ENCODE measurements at places on chromosomes 4 and X.

- no peak for DNase-seq
Observed at GRCh38 chrX:64908121-64908520, 68.1 kb downstream of the ZC4H2 start.

DNA sequence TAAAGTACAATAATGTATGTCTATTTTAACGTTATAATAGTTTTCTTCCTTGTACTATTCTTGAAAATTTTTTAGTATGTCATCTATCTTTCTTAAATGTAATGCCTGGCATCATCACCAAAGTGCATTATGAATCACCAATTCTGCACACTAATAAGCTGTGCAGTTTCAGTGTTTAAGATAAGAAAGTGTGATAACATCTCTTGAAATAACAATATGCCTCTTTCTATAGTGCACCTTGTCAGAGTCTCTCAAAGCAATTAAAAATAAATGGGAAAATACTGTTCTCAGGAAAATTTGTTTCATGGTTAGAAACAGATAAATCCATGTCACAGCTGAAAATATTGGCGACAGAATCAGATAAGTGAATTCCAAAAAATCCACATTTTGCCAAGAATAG is 457.4 kb upstream of the PCDH10 start:
- DNase-seq: no peak

- DNase-seq: no peak
Observed at GRCh38 chrX:118669435-118669834, 58.0 kb upstream of the IL13RA1 start.

DNA sequence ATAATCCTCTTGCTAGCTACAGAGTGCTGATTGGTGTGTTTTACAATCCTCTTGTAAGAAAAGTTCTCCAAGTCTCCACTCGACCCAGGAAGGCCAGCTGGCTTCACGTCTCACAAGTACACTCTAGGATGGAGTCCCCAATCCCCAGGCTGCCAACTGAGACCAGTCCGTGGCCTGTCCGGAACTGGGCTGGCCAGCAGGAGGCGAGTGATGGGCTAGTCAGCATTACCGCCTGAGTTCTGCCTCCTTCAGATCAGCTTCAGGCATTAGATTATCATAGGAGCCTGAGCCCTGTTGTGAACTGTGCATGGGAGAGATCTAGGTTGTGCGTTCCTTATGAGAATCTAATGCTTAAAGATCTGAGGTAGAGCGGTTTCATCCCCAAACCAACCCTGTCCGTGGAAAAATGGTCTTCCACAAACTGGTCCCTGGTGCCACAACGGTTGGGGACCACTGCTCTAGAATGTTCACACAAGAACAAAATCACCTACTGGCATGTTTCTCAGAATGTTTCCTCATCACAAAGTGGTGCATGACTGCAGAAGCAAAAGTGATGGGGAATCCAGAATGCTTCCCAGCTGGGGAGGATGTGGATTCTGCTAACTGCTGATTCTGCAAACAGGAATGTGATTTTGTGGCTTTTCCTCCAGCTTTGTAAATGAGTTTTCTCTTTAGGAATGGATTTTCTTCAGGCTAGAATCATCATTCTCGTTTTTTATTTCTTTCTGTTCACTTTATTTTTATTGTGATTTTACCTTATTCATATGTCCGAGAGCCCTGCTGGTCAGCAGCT is 40.9 kb downstream of the SEPTIN11 start:
- no peak for DNase-seq

- DNase-seq: no peak
Observed at GRCh38 chr4:10320130-10320529, 137.1 kb downstream of the ZNF518B start.

DNA sequence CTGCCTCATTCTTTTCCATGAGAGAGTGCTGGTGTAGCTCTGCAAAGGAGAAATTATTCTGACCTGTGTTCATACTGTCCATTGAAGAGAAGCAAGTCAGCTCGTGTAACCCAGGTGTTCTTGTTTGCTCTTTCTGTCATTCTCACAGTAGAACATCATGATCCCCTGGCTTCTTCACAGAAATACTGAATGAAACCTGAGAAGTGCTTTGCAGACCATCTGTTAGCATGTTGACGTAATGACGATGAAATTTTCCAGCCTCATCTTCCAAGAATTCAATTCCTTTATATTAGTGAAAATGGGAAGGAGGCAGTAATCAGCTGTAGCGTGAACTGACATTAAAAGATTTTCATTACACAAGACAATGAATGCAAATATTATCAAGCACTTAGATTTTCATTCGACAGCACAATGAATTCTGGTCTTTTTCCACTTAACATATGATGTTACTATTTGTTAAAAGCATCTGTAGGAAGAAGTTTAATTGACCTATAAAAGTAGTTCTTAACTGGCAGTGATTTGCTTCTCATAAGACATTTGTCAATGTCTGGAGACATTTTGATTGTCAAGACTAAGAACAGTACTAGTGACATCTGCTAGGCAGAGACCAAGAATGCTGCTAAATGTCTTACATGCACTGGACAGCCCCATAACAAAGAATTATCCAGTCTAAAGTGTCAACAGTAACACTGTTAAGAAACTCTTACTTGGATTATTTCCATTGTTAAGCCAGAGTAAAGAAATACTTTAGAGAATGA is 246.3 kb downstream of the BANK1 start:
- no peak for DNase-seq

GRCh38 chr4:158053086-158053485 is 119.7 kb downstream of the GASK1B start:
- DNase-seq: no peak

GRCh38 chrX:29299684-29300083 is 712.4 kb downstream of the IL1RAPL1 start:
- DNase-seq: no peak

- no peak for DNase-seq
Observed at GRCh38 chrX:106454991-106455390, 156.8 kb upstream of the RADX start.

- no peak for DNase-seq
Observed at GRCh38 chrX:116824785-116825184, 362.0 kb upstream of the CT83 start.

- no peak for DNase-seq
Observed at GRCh38 chr4:75950213-75950815, 9.5 kb upstream of the NAAA start.

DNA sequence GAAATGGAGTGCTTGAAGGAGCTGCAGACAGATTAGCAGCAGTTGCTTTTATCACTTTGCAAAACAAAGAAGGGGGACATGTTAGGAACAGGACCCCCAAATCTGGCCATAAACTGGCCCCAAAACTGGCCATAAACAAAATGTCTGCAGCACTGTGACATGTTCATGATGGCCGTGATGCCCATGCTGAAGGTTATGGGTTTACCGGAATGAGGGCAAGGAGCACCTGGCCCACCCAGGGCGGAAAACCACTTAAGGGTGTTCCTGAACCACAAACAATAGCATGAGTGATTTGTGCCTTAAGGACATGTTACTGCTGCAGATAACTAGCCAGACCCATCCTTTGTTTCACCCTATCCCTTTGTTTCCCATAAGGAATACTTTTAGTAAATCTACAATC is 79.6 kb upstream of the GC start:
- DNase-seq: no peak

DNA sequence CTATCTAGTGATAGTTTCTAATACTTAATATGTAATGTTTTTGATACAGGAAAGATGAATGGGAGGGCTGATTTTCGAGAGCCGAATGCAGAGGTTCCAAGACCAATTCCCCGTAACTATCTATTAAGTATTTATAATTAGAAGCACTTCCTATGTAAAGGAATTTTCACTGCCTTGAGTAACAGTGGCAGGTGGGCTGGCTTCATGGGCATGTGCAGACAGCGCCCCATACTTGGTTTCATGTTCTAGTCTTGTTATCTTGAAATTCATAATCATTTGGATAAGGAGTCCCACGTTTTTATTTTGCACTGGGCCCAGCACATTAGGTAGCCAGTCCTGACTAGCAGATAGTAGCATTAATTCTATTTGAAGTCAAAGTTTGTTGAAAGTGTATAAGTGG is 1.7 kb downstream of the OCIAD1 start:
- no peak for DNase-seq

- no peak for DNase-seq
Observed at GRCh38 chr4:129264008-129264657, 168.2 kb downstream of the C4orf33 start.

- no peak for DNase-seq
Observed at GRCh38 chr4:85637778-85638177, 162.8 kb downstream of the ARHGAP24 start.

DNA sequence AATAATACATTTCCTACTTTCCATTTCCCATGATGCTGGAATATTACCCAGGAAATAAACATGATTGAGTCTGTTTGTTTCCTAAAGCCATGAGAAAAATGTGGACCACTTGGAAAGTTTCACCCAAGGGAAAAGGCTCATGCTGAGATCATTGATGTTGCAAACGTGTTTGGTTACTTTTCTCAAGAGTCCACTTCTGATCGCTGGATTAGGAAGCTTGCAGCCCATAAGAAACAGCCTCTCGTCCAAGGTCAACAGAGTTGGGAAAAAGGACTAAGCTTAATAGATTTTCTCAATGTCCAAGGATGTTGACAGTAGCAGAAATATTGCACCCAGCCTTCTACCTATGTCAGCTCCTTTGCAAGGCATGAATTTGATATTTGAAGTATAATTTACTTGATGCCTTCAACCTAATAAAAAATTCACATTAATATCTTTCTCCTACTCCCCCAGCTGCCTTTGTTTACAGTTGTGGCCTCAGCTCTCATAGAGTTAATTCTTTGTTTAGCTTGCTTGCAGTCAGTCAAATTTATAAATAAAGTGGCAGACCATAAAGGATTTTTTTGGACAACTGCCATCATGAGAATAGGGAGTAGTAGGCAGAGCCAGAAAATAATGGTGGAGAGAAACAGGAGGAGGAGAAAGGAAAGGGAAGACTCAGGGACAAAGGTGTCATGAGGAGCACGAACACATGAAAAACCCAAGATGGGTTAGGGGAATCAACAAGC is 65.6 kb upstream of the BLTP1 start:
- DNase-seq: no peak

DNA sequence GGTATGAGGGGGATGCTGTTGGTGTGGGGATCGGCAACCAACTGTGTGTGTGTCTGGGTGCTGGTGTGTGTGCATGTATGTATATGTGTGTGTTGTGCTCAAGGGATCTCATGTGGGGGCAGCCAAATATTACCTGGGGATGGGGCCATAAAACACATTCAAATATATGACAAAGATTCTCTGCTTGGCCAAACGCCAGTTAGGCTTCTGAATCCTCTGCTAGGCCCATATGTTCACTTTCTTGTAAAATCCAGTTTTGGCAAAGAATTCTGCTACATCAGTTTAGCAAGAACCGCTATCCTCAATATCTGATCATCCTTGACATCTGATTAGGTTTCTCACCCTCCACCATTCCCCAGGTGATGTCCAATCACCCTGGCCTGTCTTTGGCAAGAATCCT is 106.6 kb downstream of the RASL11B start:
- no peak for DNase-seq

DNA sequence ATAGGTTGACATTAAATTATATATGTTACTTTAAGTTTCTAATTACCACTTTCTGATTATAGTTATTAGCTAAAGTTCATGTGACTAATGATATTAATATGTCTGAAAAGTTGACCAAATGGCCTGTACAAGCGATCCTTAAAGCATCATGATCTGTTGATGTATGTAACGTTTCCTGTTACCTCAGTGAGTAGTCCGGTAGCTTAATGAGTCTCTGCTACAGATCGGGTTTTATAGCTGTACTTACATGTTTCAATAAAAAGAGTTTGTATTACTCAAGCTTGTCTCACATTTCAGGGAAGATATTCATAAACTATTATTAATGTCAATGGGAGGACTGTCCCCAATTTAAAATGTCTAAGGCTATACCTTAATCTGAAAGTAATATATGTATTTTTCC is 246.3 kb downstream of the PPP3CA start:
- no peak for DNase-seq

DNA sequence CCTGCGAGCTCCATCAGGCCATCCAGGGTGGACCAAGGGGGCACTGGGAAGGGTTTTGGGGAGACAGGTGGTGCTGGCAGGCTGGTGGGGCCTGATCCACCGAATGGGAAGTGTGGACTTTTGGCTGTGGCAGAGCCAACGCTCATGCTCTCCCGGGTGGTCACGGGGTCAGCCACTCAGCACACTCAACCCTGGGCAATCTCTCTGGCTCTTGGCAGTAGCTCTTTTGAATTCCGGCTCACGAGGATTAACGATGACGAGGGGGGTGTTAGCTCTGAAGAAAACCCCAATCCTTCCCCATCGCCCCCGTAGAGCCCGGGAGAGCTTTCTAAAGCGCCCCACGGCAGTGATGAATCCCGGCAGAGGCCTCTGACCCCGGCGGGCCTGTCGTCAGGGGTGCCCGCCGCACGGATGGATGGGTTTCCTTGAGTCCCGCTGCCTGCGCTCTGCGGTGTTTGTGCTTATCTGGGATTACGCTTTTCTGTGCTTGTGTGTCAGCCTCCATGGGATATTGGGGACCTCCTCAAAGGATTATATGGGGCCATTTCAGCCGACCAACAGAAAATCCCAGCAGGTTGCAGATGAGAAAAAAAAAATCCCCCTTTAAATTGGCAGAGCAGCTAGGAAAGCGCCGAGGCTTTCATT is 156.8 kb upstream of the PSAPL1 start:
- DNase-seq: no peak

DNA sequence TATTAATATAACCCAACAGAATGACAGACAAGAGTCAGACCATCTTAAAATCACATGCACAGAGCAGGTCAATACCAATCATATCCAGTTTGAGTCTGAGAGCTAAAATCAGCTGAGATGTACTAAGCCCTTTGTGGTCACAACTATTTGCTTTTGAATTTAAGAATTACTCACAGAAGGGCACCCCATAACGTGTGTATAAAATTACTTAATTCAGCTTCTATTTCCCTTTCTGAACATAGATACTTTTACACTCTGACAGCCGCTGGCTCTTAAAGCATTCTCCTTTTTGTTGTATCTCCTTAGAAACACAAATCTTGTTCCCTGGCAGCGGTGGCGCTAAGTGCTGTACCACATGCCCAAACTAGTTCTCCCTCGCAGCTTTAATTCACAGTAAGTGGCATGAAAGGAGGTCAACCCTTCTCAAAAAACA is 14.8 kb upstream of the PPARGC1A start:
- no peak for DNase-seq

DNA sequence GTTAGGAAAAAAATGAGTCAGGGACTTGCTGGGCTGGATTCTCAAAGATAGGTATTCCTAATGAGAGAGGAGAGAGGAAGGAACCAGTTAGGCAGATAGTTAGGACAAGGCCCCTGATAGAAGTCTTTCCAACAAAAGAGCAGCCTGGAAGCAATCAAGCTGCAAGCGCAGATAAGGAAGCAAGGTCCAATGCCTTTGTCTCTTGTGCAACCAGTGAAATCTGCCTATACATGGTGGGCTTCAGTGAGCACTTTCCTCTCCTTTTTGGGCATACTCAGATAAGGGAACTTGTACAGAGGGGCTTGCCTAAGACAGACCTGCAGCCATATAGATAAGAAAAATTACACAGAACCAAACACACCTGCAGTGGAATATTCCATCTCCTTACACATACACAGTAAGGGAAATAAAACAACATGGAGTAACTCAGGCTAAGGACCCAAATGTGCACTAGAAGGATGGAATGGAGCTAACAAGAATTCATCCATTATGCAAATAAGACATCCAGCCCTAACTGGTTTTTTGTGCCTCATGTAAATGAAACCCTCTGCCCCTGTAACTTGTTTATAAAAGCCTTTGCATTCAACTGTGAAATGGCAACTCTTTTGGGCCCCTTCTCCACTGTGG is 68.8 kb downstream of the PCDH18 start:
- no peak for DNase-seq

- DNase-seq: no peak
Observed at GRCh38 chrX:23784470-23785331, 1.7 kb downstream of the SAT1 start.

- DNase-seq: no peak
Observed at GRCh38 chrX:15173411-15173810, 96.5 kb downstream of the ASB9 start.
